ENCODE measurements at places on chromosomes 4 and X.
A peak's percentile ranks its signal among the peaks of the same experiment; 100 is the strongest.

- DNase-seq = peak; percentile 52
Observed at GRCh38 chrX:65667503-65668376, at the start of gene MSN. Gene MSN, plus strand, starts transcription at chrX:65667654. Its CDS starts 188 bp downstream, at chrX:65667842.

DNA sequence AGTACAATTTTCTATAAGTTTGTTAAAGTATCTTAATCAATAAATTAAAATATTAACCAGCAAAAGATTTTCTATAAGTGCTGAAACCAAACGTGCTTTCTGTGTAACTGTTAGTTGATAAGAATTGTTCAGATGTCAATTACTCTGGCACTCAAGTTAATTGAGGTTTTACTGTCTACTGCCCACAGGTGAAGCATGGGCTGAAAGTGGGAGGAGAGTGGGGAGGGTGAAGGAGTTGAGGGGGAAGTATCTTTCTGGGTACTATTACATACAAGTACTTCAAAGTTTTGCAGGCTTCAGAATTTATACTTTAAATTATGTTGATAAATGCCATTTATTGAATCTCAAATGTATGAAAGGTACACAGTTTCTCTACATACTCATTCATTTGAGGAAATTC lies 19.1 kb upstream of the CXCL3 start:
- no peak for DNase-seq

DNA sequence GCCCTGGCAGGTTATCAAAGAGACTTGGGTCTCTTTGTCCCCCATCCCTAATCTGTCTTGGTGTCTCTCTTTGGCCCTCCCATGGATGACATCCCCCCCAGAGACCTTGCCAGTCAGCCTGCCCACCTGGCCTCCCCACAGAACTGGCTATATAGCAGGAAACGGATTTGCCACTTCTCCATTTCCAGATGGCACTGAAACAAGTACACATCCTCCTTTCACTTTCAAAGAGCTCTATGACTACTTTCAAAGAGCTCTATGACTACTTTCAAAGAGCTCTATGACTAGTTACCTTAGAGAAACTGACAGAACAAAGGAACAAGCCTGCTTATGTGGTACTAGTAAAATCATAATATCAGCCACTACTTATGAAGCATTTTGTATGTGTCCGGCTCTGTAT lies 175.3 kb downstream of the MAML3 start:
- DNase-seq = no peak

DNA sequence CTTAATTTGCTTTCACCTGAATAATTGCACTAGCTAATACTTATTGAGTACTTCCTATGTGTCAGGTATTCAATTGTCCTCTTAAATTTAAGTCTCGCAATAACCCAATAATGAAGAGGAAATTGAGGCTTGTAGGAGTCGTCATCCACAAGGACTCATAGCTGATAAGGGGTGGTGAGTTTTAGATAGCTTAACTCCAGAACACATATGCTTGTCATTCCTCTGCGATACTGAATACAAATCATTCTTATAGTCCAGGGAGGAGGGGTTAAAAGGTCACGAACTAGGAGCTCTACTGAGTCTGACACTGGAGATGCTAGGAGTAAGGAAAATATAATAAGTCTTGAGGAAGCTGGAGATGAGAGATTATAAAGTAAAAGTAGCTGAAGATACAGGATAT lies 1.4 kb upstream of the PACRGL start:
- DNase-seq = no peak

GRCh38 chr4:146521541-146522097 lies at the start of gene SLC10A7:
Gene SLC10A7, minus strand, starts transcription at chr4:146521940. Its CDS starts 223 bp downstream, at chr4:146521717.
- peak; percentile 78 for DNase-seq

- no peak for DNase-seq
Observed at GRCh38 chr4:4852591-4853362, 6.7 kb upstream of the MSX1 start.

- no peak for DNase-seq
Observed at GRCh38 chr4:61619528-61619927, 419.4 kb downstream of the ADGRL3 start.

- DNase-seq = no peak
Observed at GRCh38 chr4:1349359-1350168, 2.6 kb downstream of the UVSSA start.

DNA sequence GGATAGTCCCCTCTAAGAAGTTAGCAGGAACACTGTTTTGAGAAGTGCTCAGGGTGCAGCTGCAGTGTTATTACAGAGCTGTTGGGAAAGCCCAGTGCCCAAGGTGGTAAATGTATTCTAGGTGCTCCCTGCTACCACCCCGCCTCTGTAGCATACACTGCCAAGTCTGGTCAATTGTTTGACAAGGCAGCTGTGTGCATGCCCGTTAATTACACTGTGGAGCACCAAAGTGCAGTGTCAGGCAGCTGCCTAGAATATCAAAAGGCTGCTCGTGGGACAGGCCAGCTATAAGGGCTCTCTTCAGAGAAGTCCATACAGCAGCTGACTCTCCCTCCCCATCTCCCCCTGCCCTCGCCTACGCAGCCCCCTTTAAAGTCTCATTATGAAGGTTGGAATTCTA lies 99.9 kb upstream of the KLHL13 start:
- DNase-seq = no peak

DNA sequence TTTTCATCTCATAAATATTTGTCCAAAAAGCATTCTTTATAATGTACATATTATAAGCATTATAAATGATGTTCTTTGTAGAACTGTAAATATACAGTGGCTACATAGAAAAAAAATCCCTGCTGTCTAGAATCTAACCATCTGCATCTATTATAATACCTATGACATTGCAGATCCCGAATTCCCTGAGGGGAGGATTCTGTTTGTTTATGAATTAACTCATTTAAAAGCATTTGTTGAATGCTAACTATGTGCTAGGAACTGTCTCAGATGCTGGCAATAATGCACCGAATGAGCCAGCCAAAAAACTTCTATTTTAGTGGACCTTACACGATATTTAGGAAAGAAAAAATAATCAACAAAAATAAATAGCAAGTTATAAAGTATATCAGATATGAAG lies 189.6 kb downstream of the PACRGL start:
- DNase-seq = no peak

GRCh38 chr4:4271912-4272311 lies 18.0 kb downstream of the LYAR start:
- DNase-seq = no peak

GRCh38 chr4:17347445-17347844 lies 164.4 kb downstream of the QDPR start:
- DNase-seq = peak; percentile 15

DNA sequence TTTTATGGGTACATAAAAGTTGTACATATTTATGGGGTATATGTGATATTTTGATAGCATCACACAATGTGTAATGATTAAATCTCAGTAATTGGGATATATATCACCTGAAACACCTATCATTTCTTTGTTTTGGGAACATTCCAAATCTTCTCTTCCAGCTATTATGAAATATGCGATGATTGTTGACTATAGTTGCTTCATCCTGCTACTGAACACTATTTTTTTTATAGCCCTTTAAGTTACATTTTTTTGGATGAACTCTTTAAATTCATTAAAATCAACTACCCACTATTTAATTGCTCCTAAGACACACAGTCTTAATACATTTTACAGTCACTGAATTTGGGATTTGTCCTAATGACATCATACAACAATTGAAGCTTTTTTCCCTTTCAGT lies 212.9 kb downstream of the BMPR1B start:
- DNase-seq = no peak

DNA sequence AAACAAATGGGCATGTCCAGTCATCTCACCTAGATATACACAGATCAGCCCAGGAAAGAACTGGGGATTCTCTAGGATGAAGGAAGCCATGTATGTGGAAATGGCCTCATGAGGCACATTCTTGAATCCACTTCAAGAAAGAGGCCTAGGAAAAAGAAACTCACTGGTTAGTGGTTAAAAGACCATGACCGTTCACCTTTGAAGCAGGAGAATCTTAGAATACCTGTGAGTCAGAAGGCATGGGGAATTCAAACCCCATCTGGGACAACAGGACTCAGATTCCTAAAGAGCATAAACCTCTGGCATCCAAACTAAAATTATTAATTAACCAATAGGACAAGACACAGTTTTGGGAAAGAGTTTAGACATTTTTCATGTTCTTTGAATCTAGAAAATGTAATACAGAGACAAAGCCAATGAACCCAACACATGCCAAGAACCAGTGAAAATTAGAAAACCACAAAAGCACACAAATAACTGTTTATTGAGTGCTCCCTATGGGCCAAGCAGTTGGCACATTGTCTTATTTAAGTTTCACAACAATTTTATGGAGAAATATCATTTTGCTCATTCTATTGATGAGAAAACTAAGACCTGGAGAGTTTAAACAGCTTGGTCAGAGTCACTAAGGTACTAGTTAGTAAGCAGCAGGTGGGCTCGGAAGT lies 97.5 kb downstream of the NPNT start:
- DNase-seq = no peak

DNA sequence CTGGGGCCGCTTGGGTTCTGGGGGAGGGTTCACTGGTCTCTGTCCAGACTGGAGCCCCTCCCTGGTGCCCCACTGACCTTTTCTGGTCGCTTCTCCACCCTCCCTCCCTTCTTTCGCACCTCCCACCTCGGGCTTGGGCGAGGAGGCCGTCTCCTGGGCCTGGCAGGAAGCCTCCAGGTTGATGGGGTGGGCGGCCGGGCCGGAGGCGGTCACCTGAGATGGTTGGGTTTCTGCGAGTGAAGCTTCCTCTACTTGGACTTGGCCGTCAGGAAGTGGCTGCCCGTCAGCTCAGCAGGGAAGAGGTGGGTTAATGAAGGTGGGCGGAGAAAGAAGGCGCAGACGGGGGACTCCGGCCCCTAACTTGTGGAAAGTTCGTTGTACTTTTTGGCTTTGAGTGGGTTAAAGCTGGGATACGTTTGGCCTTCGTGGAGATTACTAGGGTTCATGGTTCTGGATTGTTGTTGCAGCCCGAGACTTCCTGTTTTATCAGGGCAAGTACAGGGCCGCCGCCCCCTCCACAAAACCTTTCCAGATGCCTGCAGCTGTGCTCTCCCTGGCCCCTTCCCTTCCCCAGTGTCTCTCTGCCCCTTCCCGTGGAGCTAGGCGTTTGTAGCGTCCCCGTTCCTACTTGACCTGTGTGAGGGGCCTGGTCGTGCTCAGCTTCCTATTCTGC lies 1.2 kb downstream of the AKAP17A start:
- DNase-seq = no peak

GRCh38 chr4:40630335-40631021 lies 814 bp upstream of the RBM47 start:
- peak; percentile 54 for DNase-seq

- DNase-seq = no peak
Observed at GRCh38 chr4:52408032-52408431, 251.1 kb downstream of the USP46 start.

GRCh38 chr4:110172972-110173371 lies 25.4 kb downstream of the ELOVL6 start:
- DNase-seq = peak; percentile 31

- DNase-seq = no peak
Observed at GRCh38 chrX:69493193-69493592, 10.9 kb upstream of the NALF2 start.

DNA sequence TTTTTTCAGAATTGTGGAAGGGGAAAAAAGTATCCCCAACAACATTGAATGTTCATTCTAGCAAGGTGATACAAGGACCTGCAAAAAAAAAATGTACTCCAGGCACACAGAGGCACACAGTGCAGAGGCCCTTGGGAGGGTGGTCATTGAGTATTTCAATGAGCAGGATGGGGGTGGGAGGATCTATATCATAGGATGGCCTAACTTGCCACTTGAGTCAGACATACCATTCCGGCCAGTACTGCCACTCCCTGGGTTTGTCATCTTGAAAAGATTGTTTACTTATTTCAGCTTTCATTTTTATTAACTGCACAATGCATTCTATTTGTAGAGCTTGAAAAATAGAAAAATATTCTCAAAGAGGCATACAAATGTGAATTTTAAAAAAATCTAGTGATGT lies 18.7 kb downstream of the ZNF595 start:
- DNase-seq = no peak

- no peak for DNase-seq
Observed at GRCh38 chrX:119391279-119391678, 7.9 kb upstream of the SLC25A43 start.

DNA sequence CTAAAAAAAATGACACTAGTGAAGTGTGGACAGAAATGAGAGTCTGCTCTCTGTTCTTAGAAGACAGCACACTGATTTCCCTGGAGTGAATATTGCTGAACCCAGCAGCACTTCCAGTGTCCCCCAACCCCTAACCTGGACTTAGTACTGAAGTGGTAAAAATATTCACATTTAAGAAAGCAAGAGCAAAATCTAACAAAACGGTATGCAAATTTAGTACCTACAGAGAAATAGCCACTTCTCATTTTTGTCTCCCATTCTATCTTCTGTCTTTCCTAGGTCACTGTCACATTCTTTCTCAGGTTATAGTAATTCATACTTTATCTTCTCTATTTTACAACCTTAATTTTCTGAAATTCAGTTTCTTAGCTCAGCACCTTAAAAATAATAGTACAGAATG lies 274.7 kb downstream of the CFAP299 start:
- no peak for DNase-seq

DNA sequence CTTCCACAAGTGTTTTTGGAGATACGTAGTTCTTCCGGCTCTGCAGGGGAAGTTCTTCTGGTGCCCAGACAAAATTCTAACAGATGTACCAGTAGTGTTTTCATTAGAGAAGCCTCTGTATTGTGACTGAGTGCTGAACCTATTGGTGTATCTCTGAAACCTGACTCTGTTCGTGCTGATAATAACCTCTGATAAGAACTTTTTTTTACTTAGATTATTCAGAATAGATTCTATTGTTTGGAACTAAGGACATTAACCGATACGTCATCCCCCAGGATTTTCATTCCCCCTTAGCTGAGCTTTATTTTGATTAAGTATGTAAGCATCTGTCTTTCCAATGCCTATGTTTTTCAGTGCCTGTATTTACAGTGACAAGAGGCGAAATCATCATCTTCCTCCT lies 362.9 kb downstream of the PDGFC start:
- DNase-seq = no peak

DNA sequence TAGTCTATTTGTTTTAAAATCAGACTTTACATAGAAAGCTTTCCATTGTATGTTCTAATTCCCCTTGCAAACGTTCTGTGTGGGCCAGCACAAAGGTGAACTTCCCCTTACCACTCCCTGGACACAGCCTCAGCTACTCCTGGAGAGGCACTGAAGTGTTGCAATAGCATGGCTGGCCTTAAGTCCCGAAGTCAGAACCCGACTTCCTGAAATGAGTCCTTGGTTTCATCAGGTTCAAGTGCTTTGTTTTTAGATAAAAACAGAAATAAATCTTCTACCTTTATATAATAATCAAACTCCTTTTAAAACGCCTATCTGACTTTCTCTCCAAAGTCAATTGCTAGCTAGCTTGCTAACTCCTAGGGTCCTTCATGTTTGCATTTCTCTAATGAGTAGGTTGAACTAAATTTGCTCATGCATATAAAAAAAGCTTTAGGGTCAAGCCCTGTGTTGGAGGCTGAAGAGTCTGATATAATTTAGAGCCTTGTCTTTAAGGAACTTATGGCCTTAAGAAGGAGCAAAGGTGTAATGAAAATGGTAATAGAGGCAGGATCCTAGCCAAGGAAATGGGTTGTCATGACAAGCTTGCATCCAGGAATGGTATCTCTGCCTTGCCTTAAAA lies 9.0 kb downstream of the BMP3 start:
- no peak for DNase-seq
